IMR-90 (cell line): ENCODE measurements at places on chromosomes 2 and 18. TPM values are rescaled to one million over a fixed set of nuclear protein-coding genes. Genes with fewer than 3 reads are reported as not detected.

HAAO gene
- total RNA-seq = 0.18 TPM in 1 of 2 replicates, not detected in the other

TNFAIP6 gene
- total RNA-seq = 2.2 and 2.9 TPM in 2 replicates

SIX2 gene
- total RNA-seq = not detected in 2 replicates

IMPA2 gene
- total RNA-seq = 4.7 and 5.4 TPM in 2 replicates

MITD1 gene
- 4.3 and 19.4 TPM in 2 replicates for total RNA-seq

AKAIN1 gene
- not detected in 2 replicates for total RNA-seq

DNA sequence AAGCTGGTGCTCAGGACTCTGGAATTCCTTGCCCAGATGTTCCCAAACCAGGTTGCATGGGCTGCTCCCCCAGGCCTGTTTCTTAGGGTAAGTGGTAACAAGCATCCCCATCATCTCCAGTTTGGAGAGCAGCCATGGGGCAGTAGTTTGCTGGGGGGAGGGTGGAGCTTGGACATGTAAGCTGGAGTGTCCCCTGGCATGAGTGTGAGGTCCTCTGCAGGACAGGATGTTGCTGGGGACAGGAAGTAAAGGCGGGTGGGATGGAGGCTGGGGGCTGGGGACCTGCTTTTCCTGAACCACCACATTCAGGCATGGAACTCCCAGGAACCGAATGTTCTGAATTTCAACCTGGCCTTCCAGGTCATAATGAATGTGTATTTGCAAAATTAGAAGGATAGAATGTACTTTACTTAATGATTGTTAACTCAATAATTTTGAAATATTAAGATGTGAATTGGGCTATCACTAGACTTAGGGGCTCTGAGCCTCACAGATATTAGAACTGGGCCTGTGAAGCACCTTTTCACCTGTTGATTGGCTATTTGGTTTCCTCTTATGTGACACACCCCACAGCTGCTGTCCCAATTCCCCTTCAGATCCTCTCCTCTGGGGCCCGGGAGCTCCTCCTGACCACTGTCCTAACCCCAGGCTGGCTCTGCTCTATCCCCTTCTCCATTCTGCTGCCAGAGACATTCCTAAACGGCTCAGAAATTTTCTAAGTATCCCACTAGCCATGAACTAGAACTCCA lies 66.4 kb upstream of the EPAS1 start:
- no peak for DNase-seq

EMILIN1 gene
- 26.5 and 27.8 TPM in 2 replicates for total RNA-seq
